Stimulated activated CD8-positive, alpha-beta memory T cell treated with anti-CD3 and anti-CD28 coated beads, Interleukin-15, amount 100 ng/mL, for 24 hours (primary cell): ENCODE measurements at places on chromosomes 12 and 14.

DNA sequence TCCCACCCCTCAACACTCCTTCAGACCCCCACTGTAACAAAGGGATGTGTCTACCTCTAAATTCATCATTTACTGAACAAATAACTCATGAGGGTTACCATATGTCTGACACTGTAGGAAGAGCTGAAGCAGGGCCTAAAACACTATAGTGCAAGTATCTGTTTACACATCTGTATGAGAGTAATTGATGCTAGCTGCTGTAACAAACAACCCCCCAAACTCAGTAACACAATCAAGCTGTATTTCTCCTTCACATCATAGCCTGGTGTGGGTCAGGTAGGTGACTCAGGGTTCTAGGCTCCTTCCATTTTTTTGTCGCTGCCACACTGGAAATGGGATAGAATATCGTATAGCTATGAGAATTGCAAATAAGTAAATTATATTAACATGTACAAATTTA is 65.0 kb downstream of the KICS2 start:
- DNase-seq, result no peak

- no peak for DNase-seq
These were observed 166.9 kb upstream of the CCND2 start for GRCh38 chr12:4106621-4107020.

GRCh38 chr14:23028799-23029198 is 5.9 kb downstream of the PSMB5 start:
- no peak for DNase-seq

- DNase-seq, result no peak
These were observed 838.0 kb downstream of the RPS29 start for GRCh38 chr14:48748151-48748675.

DNA sequence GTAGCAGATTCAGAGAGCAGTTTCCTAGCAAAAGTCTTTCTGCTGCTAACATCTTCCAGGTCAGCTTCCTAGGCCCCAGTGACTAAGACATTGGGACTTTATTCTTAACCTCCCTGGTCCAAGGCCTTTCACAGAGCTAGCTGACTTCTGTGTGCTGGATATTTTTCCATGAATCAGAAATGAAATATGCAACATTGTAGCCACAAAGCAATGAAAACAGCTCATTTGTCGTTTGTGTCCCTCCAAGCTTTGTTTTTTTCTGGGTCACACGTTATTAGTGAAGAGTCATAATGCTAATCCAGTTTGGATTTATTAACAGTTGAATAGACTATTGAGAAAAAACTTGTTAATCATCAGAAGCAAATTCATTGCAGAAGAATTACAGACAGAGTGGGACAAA is 82.4 kb downstream of the ARF6 start:
- no peak for DNase-seq

DNA sequence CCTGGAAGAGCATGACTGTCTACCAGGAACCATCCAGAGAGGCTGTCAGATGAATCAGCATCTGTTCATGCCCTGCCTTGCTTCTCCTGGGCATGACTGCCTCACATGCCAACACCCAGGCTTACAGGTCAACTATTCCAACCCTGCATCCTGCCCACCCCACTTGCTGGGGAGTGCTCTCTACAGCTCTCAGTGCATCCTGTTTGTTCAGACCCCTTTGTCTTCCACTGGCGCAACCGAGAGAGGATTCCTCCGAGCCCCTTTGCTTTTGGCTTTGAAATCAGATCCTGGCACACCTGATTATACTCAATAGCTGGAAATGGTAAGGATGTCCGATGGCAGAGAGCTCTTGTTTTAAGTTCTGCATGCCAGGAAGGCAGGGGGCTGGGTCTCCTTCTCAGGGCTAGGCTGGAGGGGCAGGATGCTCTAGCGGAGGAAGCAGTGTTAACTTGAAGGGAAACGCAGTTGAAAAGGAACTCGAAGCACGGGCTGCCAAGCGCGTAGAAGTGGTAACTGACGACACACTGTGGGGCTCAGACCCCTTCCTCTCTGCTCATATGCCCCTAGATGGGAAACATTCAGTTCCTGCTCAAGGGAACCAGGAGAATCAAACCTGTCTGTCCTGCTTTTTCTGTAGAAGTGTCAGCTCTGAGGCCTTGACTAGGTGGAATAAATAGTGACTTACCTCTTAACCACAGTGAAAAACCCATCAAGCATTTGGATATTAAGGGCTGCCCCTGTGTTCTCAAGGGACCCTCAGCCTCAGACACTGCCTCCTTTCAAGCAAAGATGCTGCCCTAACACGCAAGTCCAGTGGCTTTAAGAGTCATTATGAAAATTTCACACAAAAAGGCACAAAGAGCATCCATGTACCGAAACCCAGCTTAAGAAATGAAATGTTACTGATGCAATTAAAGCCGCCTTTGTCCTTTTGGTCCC is 297.5 kb downstream of the ZFP36L1 start:
- no peak for DNase-seq

- DNase-seq, result no peak
These were observed 17.3 kb upstream of the ZDHHC22 start for GRCh38 chr14:77158882-77159255.

DNA sequence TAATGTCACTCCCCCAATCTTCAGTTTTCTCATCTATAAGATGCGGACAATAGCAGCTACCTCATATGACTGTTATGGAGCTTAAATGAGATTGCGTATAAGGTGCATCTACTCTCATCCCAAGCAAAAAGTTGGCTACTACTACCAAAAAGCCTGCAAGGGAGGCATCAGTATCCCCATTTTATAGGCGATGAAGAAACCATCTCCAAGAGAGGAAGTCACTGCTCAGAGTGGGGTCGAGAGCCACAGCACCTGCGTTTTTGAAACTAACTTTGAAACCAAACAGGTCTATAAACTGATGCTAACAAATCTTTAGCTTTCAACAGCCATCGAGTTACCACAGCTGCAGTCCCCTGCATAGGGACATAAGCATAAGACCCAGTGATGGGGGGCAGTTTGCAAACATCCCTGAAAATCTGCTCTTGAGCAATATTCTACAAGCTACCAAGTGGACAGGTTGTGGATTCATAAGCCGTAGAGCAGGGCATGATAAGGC is 3.5 kb downstream of the GCN1 start:
- no peak for DNase-seq

GRCh38 chr14:64681796-64682710 is 22.2 kb upstream of the PLEKHG3 start:
- no peak for DNase-seq

GRCh38 chr12:132888852-132889251 is 1.4 kb upstream of the CHFR start:
- DNase-seq, result no peak

- no peak for DNase-seq
These were observed 4.3 kb upstream of the RAD52 start for GRCh38 chr12:953776-954175.

- DNase-seq, result no peak
These were observed 14.2 kb downstream of the FRS2 start for GRCh38 chr12:69484428-69484827.

DNA sequence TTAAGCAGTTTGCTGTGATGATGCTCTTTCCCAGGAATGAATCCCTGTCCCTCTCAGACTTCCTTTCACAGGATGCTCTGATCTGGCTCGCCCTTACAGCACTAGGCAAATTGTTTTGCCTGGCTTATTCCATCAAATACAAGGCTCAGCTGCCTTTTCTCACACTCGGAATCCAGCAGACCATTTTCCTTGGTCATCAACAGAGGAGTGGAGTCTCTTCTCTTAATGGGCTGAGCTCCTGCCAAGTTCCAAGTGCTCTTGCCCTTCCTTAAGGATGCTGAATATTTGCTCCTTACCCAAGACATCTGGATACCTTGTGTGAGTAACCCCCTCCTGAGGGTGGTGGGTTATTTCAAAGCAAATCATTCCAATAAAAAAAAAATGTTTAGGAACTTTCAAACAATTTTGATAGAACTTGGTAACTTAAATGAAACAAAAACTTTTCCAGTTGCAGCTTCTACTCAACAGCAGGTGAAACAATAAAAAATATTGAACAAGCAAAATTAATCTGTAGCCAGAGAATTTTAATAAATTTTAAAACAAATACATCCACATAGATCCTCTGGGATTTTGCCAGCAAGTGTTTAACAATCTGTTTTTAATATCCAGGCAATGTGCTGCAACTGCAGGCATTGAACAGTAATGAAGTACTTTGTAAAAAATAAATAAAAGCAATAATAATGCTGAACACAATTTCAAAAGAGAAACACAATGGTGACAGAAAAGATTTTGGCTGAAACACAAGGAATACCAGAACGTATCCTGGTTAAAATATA is 264.0 kb upstream of the FAR2 start:
- no peak for DNase-seq

- no peak for DNase-seq
These were observed 851 bp downstream of the HSP90B1 start for GRCh38 chr12:103930787-103931735.

DNA sequence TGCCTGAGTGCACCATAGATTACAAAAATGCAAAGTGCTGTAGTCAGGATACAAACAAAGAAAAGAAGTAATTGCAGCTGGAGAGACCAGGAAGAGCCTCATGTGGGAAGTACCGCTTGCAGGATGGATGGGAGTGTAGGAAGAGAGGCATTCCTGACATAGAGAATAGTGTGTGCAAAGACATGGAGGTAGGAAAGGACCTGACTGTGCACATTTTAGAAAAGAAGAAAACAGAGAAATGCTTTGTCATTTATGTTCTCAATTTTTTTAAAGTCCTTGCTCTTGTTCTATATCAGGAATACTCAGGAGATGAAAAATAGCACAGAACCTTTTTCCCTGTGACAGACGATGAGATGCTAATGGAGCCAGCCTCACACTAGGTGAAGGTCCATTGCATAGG is 358.7 kb upstream of the TMPO start:
- DNase-seq, result no peak

GRCh38 chr12:39771456-39771855 is 151.9 kb upstream of the ABCD2 start:
- DNase-seq, result no peak

GRCh38 chr14:99735189-99736135 is 51.4 kb downstream of the CYP46A1 start:
- no peak for DNase-seq

DNA sequence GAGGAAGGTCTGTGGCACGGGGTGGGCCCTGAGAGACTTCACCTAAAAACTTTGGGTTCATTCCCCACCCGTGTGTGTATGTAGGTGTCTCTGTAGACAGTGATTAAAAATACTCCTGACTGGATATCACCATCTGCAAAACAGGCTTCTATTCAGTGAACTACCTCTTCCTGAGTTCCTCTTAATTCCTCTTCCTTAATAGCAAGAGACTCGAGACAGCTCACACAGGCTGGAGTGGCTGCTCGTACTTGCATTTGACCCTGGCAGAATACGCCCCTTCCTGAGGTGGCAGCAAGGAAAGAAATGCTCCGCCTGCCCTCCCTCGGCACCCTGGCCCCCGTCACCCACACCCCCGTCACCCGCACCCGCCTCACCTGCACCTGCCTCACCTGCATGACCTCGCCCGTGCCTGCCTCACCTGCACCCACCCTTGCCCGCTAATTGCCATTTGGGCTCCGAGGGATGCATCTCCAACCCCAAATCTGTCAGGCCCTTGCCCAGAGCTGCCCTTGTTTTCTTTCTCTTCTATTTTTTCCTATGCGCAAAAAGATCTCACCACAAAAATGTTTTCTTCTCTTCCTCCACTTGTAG is 90.0 kb downstream of the FBXL14 start:
- no peak for DNase-seq

DNA sequence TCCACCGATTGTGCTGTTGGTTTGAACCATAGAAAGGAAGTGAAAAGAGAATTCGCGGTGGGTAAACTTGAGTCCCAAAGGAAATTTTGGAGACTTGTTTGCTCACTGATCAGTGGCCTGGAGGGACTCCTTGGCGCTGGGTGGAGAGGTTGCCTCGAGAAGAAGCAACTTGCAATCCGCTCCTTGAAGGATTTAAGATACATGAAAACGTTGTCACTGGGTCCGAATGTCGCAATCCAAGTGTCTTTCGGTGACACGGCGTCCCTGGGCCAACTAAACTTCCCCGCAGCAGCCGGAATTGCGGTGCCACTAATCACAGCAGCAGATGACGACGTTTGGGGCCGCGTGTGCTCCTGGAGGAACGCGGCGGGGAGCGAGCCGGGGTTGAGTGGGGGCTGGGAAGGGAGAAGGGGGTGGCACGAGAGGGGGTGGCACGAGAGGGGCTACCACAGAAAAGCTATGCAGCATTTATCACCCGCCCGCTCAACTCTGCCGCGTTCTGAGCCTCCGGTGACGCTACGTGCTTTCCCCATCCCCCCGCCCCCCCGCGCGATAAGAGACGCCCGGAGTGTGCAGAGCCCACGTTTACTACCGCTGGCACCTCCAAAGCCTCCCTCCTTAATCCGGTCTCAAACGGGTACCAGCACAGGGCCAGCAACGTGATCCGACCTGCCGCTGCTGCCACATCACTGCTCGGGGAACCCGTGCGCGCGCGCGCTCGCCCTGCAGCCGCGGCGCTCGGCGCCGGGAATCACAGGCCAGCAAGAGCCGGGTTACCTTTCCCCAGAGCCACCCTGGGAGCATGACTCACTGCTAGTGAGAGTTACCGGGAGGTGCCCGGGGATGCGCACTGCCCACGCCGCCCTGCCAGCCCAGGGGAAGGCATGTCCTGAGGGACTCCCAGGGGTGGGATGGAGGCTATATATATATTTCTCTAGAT is 833 bp upstream of the BHLHE41 start:
- DNase-seq, result no peak

DNA sequence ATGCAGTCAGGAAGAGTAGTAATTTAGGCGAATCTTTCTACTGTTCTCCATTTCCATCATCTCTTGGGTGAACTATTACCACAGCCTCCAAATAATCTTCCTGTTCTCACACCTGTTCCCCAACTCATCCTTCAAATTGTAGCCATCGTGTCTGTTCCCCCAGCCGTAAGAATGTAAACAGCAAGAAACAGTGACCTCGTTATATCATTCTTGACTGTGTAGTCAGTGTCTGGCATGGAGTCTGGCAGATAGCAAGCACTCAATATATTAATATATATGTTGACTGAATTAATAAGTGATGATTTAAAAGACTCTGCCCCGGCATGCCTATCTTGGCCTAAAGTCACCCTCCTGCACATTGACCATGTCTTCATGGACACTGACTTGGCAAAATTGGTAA is 20.3 kb downstream of the PDE6H start:
- no peak for DNase-seq

- DNase-seq, result no peak
These were observed 3.0 kb upstream of the CISTR start for GRCh38 chr12:53754633-53755264.

GRCh38 chr12:96053476-96054243 is 18.3 kb upstream of the LTA4H start:
- no peak for DNase-seq

GRCh38 chr12:101578417-101578816 is 16.4 kb upstream of the MYBPC1 start:
- no peak for DNase-seq

- DNase-seq, result no peak
These were observed 151.1 kb downstream of the CALM1 start for GRCh38 chr14:90547968-90548367.
